ENCODE measurements at places on chromosomes 11 and 22. TPM values are rescaled to one million over a fixed set of nuclear protein-coding genes. Genes with fewer than 3 reads are reported as not detected.

GRCh38 chr22:30435674-30436126 is 10.1 kb downstream of the MTFP1 start:
- no peak for DNase-seq

- DNase-seq, result no peak
Measured at GRCh38 chr11:17873586-17873985, 139.0 kb downstream of the KCNC1 start.

GRCh38 chr11:57164317-57164716 is 17.4 kb upstream of the LRRC55 start:
- DNase-seq, result no peak

GRCh38 chr22:43014316-43014868 is 557 bp downstream of the PACSIN2 start:
- DNase-seq, result no peak

DNA sequence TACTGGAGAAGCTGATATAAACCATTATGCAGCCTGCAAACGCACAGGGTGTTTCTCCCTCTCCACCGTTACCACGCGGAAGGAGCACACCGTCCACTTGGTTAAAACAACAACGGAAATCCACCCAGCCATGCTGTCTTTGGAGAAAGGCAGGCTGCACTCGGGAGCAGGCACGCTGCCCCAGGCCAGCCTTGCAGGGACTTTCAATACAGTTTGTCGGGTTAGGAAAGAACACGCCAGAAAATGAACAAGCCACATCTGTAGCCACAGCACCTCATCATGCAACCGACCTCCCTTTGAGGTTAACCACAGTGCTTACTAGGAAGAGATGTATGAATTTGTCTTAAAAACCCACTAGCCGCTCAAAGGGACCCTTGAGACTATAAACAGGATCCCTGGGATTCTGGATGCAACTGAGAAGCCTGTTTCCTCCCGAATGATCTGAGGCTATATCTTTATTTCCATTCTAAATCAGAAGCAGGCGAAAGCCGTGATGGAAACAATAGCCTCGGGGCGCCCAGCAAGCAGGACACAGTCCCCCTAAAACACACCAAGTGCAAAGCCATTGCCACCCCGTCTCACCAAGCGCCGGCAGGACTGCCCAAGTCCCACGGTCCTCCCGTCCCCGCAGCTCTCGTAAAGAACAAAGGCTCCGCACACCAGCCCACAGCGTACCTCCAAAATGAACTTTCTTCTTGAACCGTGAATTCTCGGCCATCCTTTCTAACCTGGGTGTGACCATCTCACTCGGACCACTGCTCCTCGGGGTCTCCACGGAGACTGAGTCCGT is 318.9 kb downstream of the CTTN start:
- DNase-seq, result no peak

GRCh38 chr11:6911948-6912347 is 8.9 kb upstream of the OR2D3 start:
- DNase-seq, result no peak

- no peak for DNase-seq
Measured at GRCh38 chr22:27874185-27874584, 44.9 kb downstream of the PITPNB start.

GRCh38 chr22:38788021-38788816 is 5.7 kb downstream of the DNAL4 start:
- peak; percentile 49 for DNase-seq

DNA sequence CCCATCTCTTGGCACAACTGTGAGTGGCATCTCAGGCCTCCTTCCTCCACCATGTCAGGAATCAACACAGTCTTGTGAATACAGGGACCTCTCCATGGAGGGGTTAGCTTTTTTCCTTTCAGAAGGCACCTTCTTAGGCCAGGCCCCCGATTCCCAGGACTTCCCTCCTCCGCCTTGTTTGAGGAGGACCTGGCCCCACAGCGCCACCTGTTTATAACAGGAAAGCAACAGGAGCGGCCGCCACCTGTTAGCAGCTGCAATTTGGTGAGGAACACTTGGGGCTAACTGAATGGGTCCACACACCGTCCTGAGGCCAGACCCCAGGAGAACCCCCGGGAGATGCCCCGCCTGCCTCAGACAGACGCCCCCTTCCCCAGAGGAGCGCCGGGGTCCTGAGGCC is 3.8 kb upstream of the PKP3 start:
- no peak for DNase-seq

- no peak for DNase-seq
Measured at GRCh38 chr11:8250981-8251615, 12.6 kb downstream of the LMO1 start.

GRCh38 chr11:66112601-66113499 is 42.8 kb downstream of the PACS1 start:
- peak; percentile 65 for DNase-seq

- DNase-seq, result peak; percentile 52
Measured at GRCh38 chr22:50271519-50271970, 1.4 kb upstream of the MAPK11 start.

DNA sequence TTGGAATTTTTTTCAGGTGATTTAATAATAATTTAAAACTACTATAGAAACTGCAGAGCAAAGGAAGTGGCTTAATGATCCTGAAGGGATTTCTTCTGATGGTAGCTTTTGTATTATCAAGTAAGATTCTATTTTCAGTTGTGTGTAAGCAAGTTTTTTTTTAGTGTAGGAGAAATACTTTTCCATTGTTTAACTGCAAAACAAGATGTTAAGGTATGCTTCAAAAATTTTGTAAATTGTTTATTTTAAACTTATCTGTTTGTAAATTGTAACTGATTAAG is 3.4 kb downstream of the MALAT1 start:
- no peak for DNase-seq

GRCh38 chr11:121426476-121427399 is 25.4 kb upstream of the SORL1 start:
- DNase-seq, result peak; percentile 13

DNA sequence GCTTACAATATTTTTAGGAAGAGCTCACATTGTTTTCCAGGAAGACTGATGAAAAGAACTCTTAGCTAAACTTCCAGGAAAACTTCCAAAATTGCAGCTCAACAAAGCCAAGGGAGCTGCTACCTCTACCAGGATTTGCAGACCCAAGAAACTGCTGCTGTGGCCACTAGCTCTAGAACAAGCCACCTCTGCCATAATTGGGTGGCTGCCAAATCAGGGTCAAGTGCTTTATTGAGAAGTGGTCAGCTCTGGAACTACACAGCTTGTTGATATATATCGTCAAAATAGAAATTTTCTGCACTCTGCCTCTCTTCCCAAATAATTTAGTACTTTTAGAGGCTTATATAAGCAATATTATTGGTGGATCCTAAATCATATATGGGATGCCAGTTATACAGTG is 371.8 kb upstream of the CHORDC1 start:
- DNase-seq, result no peak

GRCh38 chr11:30143098-30143705 is 87.6 kb upstream of the FSHB start:
- DNase-seq, result peak; percentile 4

DNA sequence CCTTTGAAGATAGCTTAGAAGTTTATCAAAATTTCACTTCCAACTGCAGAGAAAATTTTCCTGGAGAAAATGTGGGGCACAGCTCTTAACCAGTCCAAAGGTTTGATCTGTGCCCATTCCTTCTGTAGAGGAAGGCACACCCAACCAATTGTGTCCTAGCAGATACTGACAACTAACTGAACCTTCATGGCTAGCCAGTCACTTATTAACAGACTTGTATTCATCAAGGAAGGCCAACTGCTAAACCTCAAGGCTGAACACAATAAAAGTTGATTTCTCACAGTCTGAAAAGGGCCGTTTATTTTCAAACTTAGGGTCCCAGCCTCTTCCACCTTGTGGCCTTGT is 19.5 kb downstream of the SYT13 start:
- peak; percentile 32 for DNase-seq

DNA sequence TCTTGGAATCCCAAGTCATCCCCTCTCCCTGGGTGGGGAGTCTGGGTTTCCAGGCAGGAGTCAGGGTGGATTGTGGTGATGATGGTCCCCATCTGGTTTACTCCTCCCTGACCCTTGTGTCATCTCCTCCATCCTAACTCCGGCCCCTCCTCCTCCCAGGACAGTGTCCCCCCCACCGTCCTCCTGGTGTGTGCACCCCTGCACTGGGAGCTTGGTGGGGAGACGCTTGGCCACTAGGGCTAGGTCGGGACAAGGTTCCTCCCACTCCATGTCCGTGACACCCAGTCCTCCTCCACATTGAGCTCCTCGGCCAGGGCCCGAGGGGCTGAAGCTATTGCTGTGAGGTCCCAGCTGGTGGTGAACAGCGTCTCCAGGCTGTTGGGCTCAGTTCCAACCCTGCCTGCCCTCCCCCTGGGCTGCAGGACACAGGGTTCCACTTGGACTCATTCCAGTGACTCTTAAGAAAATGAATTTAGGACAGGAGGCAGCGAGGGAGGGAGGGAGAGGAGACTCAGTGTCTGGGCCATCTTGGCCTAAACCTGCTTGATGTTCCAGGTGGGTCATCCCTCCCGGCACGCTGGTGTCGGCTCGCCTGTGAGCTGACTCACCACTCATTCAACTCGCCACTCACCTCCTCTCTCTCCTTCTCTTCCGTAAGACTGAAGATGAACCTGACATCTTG is 433.2 kb downstream of the TBC1D22A start:
- DNase-seq, result no peak

DNA sequence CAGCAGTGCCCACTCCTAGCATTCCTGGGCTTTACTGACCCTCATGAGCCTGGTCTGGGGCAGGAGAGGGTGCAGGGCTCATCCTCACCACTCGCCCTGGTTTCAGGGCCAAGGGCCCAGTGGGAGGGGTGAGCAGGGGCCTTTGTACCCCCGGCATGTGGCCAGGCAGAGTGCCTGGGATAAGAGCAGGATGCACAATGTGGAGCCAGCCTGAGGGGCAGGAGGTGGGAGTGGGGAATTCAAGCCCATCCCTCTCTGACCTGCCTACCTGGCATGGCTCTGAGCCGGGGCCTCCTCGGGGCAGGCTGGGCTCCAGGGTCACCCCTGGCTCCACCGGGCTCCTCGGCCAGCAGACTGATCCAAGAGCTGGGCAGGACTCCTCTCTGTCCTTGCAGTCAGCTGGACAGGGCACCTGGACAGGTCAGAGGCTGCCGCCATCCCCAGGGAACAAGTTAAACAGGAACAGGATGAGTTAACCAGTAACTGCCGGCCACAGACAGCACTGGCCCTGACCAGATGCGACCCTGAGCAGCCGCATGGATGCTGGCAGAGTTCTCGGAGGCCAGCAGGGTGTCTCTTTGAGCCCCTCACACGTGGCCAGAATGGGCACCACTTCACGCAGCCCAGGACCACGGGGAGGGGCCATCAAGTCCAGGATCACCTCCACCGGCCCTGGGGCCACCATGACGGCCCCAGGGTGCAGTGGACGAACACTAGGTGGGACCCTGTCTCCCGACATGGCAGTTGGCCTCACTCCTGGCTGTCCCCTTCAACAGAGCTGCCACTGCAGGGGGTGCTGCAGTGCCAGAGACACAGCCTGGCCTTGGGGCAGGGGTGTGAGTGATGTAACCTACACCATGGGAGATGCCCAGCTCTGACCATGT is 5.0 kb downstream of the SIGIRR start:
- DNase-seq, result no peak

DCDC1 gene
- polyA plus RNA-seq, result 2.8 TPM

TREH gene
- polyA plus RNA-seq, result 0.03 TPM

DNAJB7 gene
- not detected for polyA plus RNA-seq

HIC2 gene
- polyA plus RNA-seq, result 2.7 TPM

APOBEC3F gene
- polyA plus RNA-seq, result 4.3 TPM

MRGPRE gene
- polyA plus RNA-seq, result not detected

IPO7 gene
- polyA plus RNA-seq, result 115 TPM

Data from A549 (cell line).